GM13977 (cell line): ENCODE measurements at places on chromosomes 11 and 22.

- DNase-seq = peak; percentile 84
Measured at GRCh38 chr11:110295531-110296225, 736 bp downstream of the RDX start.

- no peak for DNase-seq
Measured at GRCh38 chr22:41485033-41485432, 16.1 kb downstream of the ACO2 start.

DNA sequence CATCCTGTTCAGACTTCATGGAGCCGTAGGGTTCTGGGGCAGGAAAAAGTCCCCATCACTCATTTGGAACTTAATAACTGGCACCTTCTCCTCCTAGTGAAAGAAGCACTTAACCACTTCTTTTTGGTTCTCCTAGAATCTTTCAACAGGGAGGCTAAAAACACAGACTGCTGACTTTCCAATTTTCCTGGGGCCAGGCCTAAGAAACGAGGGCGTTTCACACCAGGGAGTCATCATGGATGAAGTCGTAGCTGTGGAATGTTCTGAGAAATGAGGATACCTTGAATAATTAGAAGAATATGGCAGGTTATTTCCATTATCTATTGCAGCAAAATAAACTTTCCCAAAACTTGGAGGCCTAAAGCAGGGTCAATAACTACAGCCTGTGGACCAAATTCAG, 26.0 kb upstream of the API5 start:
- DNase-seq = no peak

- no peak for DNase-seq
Measured at GRCh38 chr11:65851811-65852507, 6.0 kb downstream of the CFL1 start.

DNA sequence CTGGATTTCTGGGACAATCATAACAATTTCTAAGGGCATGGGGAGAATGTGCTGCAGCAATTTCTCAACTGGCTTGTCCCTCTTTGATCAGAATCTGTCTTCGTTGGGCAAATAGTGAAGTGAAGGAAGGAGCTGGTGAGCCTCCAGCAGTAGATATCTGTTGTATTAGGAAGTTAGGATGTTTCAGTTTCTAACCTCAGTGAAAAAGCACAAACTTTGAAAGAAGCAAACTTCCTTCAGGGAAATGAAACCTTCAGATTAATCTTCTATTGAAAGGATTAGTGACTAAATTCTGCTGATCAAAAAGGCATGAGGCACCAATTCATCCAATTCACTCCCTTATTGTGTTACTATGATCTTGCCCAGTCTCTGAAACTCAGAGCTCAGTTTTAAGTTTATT, 24.3 kb downstream of the LMO2 start:
- no peak for DNase-seq

DNA sequence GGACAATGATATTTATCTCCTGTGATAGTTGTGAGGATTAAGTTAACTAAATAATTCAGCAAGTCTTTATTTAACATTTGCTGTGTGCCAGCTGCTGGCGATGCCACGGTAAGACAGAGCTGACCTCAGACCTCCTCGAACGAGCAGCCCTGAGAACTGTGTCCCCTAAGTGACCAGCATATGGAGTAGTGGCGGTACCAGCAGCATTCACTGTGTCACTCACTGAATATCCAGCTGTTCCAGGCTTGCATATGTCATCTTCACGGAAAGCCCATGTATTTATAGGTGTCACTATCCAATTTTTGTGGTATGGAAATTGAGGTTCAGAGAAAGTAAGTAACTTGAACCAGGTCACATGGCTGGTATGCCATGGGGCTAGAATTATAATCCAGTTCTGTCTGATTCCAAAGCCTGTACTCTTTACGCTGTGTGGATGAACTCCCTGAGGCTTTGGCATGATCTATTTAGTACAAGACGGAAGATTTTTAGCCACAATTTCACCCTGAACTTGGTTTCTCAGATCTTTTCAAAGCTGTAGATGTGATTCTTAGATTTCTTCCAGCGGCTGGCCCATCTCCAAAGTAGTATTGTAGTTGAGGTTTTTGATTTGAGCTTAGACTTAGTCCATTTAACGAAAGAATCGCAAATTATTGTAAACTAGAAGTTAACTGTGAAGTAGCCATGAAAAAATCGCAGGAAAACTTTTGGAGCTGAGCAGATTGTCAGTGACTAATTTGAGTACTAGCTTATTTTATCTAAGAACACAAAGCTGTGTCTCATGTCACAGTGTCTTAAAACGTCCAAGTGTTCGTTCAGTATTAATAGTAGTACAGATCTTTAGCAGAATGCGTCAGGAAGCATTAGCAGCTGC, 49.4 kb upstream of the MYO18B start:
- no peak for DNase-seq

- DNase-seq = no peak
Measured at GRCh38 chr11:117535201-117535849, 207.7 kb downstream of the CEP164 start.

DNA sequence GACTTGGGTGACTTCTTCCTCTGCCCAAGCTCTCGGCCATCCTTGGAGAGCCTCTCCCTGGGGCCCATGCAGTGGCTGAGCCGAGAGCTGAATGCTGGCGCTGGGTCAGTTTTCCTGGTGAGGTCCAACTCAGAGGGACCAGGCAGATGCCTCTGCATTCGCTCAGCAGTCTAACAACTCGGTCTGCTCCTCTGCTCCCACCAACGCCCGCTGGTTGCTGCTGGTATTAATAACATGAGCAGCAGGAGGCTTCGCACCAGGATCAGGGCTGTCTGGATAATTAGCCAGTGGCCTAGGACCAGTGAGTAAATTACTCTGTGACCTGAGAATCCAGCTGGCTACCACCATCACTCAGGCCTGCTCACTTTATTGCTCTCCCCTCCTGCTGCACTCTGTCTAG, 77.7 kb upstream of the FAM181B start:
- DNase-seq = no peak
